ENCODE measurements at places on chromosomes 12 and 14.

DNA sequence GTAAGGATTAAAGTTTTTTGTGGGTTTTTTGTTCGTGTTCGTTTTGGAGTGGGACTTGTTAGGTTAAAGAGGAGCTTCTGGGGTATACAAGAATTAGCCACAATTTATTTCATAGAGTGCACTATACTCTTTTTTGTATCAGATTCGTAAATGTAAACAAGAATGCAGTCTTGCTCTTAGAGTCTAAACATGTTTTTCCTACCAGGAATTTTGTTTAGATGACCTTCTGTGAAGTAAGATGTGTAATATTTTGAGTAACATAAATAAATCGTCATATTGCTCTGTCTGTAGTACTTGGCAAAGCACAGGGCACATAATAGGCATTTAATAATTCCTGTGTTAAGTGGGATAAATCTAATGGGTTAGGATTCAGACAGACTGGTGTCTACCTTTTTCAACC lies 9.6 kb downstream of the CNOT2 start:
- no peak for DNase-seq

- no peak for DNase-seq
These were observed 149.0 kb downstream of the TGFB3 start for GRCh38 chr14:75832621-75833297.

DNA sequence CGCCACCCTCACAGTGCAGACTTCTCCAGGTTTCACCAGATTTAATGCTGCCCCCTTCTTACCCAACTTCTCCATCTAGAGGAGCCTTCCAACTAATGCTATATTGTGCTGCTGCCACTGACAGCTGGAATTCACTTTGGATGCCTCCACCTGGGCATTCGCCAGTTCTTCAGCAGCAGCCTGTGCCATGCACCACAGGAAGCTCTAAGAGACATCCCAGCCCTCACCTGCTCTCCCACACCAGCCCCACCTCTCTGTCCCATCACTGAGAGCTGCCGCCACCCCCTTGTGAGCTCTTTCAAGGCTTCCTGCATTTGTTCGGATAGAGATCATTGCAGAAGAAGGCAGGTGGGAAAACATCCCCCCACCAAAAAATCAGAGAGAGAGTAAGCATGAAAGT lies 4.6 kb upstream of the KRT2 start:
- no peak for DNase-seq

GRCh38 chr14:90087433-90087832 lies 25.6 kb downstream of the KCNK13 start:
- DNase-seq: peak; percentile 21

GRCh38 chr14:61537563-61538463 lies 157.5 kb upstream of the HIF1A start:
- DNase-seq: peak; percentile 66

GRCh38 chr12:72658615-72659014 lies 386.4 kb downstream of the TRHDE start:
- DNase-seq: no peak

GRCh38 chr12:128755566-128755965 lies 68.2 kb downstream of the SLC15A4 start:
- no peak for DNase-seq

GRCh38 chr12:99413751-99414150 lies 233.8 kb upstream of the GARIN6 start:
- DNase-seq: no peak

GRCh38 chr12:8844665-8845064 lies 22.2 kb downstream of the A2ML1 start:
- no peak for DNase-seq

GRCh38 chr12:3463921-3464320 lies 27.1 kb upstream of the PRMT8 start:
- no peak for DNase-seq

DNA sequence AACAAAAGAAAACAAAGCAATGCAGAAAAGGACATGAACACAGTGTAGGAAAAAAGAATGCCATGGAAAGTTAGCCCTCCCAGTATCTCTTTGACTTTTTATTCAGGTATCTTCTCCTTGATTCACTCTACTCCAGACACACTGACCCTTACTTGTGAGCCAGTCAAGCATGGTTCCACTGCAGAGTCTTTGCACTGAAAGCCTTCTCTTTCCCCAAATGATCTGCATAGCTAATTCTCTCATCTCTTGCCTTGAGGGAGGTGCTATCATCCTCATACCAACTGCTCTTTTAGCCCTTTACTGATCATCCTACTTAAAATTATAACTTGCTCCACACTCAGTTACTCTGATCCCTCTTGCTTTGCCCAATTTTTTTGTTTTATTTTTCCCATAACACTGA lies 101.2 kb upstream of the SLC16A7 start:
- DNase-seq: no peak

- DNase-seq: peak; percentile 76
These were observed 24.8 kb downstream of the FOS start for GRCh38 chr14:75303381-75303789.

DNA sequence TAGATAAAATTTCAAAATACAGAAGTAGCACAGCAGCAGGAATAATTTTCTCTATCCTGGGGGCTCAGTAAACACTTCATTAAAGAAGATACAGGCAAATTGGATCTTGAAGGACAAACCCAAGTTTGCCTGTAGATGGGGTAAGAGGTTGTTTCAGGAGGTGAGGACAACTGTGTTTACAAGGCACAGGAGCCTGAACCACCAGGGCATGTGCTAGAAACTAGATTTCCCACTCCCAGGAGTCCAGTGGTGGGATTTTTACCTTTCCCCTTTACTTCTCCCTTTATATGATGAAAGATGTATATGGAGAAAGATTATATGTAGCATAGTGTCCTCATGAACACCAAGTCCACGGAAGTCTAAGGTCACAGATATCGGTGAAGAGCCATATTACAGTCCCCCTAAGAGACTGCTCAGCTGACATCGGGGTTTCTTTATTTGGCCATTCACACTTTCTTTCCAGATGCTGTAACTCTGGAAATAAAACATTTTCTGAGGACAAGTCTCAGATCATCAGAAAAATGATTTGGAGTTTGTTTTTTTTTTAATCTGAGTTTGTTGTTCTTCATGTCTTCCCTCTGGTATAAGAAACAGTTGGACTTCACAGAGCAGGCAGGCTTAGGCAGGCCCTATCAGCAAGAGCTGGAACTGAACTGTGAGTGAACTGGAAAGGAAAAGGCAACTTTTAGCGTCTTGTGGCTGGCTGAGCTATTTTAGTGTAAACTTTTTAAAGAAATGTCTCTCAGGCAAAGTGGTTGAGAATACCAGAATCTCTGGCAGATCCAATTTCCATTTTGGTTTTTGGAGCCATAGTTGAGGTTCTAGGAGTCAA lies 8.0 kb upstream of the EVL start:
- peak; percentile 73 for DNase-seq

DNA sequence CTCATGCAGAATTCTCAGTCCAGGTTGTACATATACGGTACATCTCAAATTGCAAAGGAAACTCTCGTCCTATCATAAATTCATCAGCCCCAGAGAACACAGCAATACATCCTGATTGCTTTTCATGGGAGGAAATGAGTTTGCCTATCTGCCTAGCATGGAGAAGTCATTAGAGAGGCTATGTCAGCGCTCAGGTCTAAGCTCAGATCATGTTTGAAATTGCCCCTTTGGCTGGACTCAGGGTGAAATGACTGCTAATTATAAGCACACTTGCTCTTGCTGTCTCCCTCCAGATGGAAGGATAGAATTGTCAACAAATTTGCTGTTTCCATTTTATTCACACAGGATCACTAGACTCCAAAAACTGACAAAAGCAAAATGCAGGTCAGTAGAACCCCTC lies 178.4 kb downstream of the RIMBP2 start:
- DNase-seq: no peak

DNA sequence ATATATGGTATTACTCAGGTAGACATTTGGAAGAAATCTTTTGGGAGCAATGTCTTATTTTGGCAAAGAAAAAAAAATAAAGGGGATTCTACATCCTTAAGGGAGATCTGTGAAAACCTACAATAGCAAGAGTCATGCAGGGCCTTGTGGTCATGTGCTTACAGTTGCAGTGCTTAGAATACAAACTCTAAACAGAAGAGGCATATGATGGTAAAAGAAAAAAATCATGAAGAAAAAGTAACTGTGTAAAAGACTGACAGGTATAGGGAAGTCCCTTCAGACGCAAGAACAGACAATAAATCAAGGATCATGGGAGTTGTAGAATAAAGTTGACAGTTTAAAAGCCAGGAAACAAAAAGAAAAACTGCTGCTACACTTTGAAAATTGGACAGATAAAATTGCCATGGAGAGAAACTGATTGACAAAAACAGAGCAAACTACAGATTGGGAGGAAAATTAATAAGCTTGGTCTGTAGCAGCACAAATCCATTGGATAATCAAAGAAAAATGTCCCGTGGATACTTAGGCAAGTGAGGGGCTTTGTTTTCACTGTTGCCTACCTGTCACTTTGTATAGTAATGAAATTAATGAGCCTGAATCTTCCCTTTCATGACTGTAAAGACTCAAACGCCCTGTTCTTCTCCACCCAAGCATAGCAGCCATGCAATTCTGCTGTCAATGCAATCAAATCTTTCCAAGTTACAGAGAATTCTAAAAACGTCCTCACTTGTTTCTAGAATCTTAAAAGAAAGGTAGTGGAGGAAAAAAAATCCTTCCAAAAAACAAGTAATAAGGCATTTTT lies 402.0 kb downstream of the SYT1 start:
- DNase-seq: no peak

- no peak for DNase-seq
These were observed 27.6 kb downstream of the SLC2A13 start for GRCh38 chr12:40078266-40078665.

DNA sequence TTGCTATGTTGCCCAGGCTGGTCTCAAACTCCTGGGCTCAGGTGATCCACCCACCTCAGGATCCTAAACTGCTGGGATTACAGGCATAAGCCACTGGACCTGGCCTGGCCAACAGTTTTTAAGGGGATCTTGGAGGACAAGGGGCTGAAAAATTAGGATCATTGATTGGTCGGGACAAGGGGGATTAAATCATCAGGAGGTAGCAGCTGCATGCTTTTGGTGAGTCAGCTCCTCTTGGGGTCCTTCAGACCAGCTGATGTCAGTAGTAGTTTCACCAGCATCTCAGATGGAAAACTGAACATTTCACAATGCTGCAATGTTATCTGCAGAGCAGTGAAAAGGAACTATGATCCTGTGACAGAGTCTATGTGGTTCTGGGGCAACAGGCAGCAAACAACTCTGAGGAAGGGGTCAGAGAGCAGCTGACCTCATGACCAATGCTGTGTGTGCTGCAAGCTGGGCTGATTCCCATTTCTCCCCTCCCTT lies 6.3 kb downstream of the LRRC74A start:
- no peak for DNase-seq

GRCh38 chr14:101843665-101844064 lies 82.2 kb downstream of the PPP2R5C start:
- peak; percentile 79 for DNase-seq

- no peak for DNase-seq
These were observed 1074.6 kb downstream of the FLRT2 start for GRCh38 chr14:86604561-86604960.

DNA sequence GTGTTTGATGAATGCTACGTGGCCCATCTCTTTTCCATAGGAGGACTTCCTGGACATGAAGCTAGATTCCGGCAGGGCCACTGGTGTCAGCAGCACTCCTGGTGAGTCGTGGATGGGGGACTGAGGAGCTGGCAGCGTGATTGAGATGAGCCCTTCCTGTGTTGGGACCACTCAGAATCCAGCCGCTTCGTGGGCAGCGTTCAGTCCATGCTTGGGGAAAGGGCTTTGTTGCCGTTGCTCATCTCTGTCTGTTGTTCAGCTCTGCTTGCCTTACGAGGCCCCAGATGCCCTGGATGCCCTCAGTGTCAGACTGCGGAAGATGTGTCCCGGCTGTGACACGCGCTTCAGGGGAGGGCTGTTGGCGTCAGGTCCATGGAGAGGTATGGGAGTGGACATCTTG lies 127.1 kb upstream of the RTL1 start:
- DNase-seq: no peak

DNA sequence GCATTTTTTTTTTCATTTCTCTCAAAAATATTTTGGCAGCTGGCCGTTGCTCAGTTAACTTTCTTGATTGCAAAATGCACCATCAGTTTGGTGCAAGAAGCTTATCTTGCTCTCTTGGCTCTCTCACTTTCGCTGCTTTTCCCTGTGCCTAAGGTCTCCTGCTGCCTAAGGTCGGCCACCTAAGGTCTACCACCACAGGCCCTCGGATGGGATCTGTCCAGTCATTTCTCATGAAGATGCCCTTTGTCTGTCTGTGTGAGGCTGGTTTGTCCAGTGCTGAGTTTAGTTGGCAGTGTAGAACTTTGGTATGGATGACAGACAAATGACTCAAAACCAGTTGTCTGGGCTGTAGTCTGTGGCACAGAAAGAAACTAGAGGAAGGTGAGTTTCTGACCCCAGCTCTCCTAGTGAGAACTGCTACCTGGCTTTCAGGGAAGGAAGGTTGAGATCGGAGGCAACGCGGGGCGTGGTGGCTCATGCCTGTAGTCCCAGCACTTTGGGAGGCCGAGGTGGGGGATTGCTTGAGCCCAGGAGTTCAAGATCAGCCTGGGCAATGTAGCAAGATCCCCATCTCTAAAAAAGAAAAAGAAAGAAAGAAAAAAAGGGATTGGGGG lies 2.6 kb downstream of the MLXIP start:
- DNase-seq: no peak

- no peak for DNase-seq
These were observed 107.5 kb upstream of the FAR2 start for GRCh38 chr12:29041621-29042020.

DNA sequence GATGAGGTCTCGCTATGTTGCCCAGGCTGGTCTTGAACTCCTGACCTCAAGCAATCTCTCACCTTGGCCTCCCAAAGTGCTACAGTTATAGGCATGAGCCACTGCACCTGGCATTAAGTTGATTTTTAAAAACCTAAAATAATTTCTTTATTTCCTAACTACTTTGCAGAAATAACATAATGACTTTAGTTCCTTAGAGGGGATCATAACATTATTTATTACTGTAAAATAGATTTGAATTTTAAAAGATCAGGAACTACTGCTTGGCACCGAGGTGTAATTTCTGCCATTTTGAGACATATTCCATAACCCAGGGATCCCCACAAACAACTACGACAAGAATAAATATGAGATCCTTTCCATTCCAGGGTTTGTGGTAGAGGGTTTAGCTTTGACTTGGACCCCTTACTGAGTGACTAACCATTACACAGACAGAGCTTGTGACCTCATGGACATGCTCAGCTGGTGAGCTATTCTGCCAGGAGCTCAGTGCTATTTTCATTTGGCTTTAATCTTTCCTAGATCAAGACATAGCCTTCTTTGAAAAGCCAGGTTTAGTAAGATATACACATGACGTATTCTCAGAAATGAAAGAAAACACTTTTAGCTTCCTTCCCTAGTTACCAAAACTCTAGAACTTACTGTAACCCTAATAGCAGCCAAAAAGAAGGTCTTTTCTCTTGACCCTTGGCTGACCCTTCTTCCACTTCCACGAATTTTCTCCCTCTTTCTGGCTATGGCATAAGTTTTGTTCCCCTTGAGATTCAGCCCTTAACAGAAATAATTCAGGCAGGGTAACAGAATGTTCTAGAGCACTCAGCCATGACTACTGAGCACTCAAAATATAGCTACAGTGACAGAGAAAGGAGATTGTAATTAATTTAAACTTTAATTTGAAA lies 75.1 kb upstream of the NUDT4 start:
- DNase-seq: no peak
